Stimulated activated CD8-positive, alpha-beta memory T cell treated with anti-CD3 and anti-CD28 coated beads, Interleukin-4, amount 100 ng/mL, for 4 hours (primary cell): ENCODE measurements at places on chromosomes 11 and 22.
A peak's percentile ranks its signal among the peaks of the same experiment; 100 is the strongest.

GRCh38 chr11:4491878-4492606 lies 9.6 kb downstream of the OR52K1 start:
- no peak for DNase-seq

GRCh38 chr11:65170058-65170534 lies at the start of gene SPDYC:
SPDYC (plus strand) TSS chr11:65170233; CDS start chr11:65171358, 1,125 bp downstream.
- no peak for DNase-seq

GRCh38 chr22:44645531-44645930 lies 56.5 kb upstream of the PRR5 start:
- no peak for DNase-seq

- DNase-seq = no peak
Measured at GRCh38 chr22:45889539-45890350, 87.2 kb downstream of the WNT7B start.

GRCh38 chr11:87290304-87290922 lies 252.7 kb downstream of the TMEM135 start:
- DNase-seq = no peak

GRCh38 chr11:14443638-14444037 lies 56.0 kb downstream of the COPB1 start:
- no peak for DNase-seq

GRCh38 chr22:33969045-33969444 lies 48.8 kb upstream of the LARGE1 start:
- no peak for DNase-seq

- DNase-seq = no peak
Measured at GRCh38 chr11:76714493-76714892, 43.9 kb upstream of the LRRC32 start.

GRCh38 chr11:43212279-43212678 lies 99.5 kb upstream of the API5 start:
- DNase-seq = no peak

DNA sequence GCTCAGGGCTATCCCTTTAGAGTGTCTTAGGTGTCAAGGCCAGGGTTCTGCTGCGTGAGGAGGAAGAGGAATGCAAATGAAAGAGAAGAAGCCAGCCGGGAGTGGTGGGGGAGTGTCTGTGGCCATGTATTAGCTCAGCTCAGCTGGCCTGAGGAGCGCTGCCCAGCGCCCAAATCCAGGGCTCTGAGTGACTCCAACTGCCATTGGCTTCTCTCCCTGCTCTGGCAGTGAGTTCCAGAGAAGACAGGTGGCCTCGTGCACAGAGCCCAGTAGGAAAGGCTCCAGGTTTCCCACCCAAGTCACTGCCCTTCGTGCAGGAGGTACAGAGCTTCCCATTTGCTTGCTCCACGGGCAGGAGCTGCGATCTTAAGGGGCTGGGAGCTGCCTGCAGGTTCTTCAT lies 302.0 kb downstream of the KIRREL3 start:
- no peak for DNase-seq

GRCh38 chr22:47620391-47620790 lies 857.9 kb downstream of the TBC1D22A start:
- DNase-seq = no peak

- no peak for DNase-seq
Measured at GRCh38 chr11:117412653-117413275, 85.1 kb downstream of the CEP164 start.

DNA sequence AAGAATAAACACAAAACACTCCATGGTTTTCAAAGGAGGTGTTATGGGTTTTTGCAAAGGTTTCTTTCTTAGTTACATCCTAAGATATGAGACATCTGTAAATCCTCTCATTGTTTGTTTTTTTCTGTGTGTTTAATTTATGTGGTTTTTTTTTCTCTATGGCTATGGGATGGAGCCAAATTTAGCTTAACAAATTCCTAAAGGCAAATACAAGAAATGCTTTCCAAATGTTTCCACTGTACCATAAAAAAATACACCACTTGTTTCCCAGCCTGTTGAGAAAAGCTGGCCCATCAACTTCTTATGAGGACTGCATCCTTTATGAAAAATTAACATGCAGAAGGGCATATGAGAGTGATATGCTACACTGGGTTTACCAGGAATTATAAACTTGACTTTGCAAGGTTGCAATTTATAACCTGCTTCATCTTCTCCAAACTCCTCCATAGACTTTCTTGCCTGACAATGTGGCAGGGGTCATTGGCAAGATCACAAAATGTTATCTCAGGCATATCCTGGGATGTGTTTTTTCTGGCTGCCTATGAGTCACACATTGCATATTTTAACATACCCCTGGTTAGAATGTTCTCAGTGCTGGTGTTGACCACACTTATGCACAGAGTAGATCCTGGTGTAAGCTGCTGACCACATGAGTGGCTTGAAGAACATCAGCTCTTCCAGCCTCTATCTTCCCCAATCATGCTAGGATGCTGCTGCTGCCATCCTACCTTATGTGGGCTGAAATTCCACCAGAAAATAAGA lies 137.6 kb upstream of the TTC12 start:
- no peak for DNase-seq

- no peak for DNase-seq
Measured at GRCh38 chr11:129861702-129862522, 33.5 kb downstream of the NFRKB start.

DNA sequence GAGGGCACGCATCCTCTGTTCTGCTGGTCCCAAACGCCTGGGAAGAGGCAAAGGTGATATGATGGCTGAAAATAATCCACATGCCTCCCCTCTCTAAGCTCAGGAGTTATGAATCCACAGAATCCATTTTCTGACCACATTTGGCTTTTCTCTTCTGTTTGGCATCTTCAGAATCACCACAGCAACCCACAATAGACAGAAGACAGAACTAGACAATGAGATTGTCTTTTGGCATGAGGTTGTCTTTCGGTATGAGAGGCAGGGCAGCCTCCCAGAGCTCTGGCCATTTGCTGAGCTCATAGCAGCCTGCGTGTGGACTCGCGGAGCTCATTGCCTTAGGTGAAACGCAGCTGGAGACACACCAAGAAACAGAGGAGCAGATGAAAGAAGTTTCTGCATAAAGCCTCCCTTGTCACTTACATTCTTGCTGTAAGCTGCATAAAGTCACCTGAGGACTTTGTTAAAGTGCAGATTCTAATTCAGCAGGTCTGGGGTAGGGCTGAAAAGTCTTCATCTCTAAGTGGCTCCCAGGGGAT lies 868.0 kb downstream of the NTM start:
- no peak for DNase-seq

GRCh38 chr11:31651208-31651607 lies 141.6 kb downstream of the ELP4 start:
- no peak for DNase-seq

DNA sequence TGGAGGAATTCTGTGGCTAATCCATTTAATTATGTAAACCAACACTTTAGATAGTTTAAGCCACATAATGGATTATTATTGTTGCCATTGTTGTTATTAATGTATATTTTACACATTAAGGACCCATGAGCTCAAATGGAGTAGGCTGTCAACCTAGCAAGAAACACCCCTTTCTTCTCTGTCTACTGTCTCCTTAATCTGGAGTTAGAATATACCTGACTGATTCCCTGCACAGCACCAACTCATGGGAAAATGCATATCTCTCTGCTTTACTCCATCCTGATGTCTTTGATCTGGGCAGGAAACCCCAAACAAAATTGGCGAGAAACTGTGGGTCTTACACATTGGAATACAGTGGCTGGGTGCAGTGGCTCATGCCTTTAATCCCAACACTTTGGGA lies 24.0 kb upstream of the ME3 start:
- no peak for DNase-seq

DNA sequence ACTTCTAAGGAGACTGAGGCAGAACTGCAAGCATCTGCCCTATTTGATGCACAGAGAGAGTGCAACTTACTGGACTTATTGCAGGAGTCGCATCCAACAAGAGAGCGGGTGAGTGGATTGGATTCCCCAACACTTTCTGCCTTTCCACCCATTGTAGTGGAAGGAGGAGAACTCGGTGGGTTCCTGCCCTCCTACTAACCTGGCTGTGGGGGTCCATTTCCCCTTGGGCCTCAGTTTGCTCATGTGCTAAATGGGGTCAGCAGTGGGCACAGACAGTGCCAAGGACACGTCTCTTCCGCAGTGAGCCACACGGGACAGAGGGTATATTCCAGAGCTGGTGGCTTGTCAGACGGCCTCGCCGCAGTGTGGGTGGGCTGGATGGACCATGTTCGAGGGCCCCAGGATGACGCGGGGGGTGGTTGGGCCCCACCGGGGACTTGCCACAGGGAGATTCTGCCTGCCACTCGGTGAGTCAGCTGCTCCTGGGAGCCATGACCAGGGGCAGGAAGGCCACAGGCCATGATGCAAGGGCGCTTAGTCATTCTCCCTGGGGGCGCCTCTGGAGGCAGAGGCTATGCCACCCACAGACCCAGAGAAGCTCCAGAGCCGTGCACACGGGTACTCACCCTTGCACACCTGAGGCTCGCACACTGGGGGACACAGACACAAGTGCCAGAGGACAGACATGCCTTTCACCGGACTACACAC lies 8.2 kb downstream of the ALX4 start:
- no peak for DNase-seq

GRCh38 chr11:20353829-20354434 lies 9.6 kb upstream of the HTATIP2 start:
- DNase-seq = no peak

- no peak for DNase-seq
Measured at GRCh38 chr11:86228269-86229038, 16.1 kb upstream of the EED start.

DNA sequence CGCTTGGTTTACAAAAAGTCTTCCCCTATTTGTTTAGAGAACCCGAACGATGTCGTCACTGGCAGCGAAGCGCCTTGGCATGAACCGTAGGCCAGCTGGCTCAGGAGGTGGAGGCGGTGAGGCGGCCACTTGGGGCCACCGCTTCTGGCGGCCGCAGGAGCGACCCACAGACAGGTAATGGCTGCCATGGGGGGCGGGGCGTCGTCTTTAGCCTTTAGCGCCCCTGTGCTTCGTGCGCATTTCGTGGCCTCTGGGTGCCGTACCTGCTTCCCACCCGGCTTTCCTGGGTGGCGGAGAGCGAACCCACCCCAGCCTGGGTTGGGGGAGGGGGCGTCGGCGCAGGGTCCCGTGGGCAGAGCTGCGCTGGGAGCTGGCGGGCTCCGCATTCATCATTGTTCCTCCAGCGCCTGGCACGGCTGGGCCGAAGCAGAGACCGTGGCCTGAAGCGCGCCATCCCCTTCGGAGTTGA lies 469 bp upstream of the OSBP2 start:
- peak; percentile 17 for DNase-seq

- DNase-seq = no peak
Measured at GRCh38 chr11:1703146-1703545, 6.2 kb downstream of the KRTAP5-6 start.

GRCh38 chr11:45670386-45671135 lies 5.1 kb upstream of the CHST1 start:
- DNase-seq = no peak

DNA sequence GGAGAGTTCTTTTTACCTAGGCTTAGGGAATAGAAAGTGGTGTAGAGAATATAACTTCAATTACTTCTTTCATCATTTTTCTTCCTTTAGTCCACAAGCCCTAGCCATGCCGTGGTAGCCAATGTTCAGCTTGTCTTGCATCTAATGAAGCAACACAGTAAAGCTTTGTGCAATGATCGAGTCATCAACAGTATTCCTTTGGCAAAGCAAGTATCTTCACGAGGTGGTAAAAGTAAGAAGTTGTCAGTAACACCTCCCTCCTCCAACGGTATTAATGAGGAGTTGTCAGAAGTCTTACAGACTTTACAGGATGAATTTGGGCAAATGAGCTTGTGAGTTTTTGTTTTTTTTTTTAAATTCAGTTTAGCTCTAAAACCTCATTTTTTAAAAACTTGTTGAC lies 37.4 kb downstream of the CEP57 start:
- no peak for DNase-seq

GRCh38 chr11:70756341-70756740 lies 358.0 kb downstream of the CTTN start:
- no peak for DNase-seq

DNA sequence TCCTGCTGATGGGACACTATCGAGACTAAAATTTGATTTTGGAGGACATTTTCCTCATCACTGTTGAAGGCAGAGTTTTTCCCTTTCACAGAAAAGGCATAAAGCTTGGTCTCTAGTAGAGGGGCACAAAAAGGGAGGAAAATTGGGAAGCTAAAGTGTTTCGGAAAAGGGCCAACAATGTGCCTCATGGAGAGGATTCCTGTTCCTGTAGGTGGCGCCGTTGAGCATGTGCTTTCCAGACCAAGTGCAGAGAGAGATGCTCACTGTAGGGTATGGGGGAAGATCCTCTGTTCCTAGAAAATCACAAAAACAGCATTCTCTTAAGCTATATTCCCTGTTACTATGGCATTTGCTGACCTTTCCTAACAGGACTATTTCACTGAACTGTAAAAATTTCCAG lies 18.4 kb upstream of the OR4C5 start:
- no peak for DNase-seq
